ENCODE measurements at places on chromosomes 4 and X.

- DNase-seq: no peak
Measured at GRCh38 chrX:150968862-150969720, 14.0 kb upstream of the HMGB3 start.

DNA sequence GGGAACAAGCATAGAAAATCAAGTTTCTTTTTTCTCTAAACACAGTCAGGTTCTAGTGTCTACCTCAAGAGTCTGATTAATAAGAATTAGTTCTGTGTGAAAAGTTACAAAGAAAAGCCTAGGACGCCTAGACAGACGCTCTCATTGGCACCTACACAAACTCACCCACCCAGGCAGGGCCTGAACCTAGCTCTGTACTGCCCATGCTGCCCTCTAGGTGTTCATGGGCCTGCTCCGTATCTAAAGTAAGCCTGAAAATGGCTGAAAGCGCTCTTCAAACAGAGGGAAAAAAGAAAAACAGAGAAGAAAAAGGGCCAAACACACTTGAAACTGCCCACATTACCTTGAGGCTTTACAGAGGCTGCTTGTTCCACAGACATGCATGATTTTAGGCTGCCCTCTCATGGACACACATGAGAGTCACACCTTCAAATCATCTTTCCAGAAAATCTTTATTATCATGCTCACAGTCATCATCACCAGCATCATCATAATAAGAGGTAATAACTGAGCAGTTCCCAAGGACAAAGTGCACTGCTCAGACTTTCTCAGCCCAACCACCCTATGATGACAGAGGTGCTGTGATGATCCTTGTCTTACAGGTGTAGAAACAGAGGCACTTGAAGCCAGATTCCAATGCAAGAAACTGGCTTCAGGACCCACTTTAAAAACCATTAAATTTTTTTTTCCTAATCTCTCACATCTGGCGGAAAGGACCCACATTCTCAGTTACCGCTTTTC lies 49.6 kb downstream of the MAP7D2 start:
- DNase-seq: no peak

DNA sequence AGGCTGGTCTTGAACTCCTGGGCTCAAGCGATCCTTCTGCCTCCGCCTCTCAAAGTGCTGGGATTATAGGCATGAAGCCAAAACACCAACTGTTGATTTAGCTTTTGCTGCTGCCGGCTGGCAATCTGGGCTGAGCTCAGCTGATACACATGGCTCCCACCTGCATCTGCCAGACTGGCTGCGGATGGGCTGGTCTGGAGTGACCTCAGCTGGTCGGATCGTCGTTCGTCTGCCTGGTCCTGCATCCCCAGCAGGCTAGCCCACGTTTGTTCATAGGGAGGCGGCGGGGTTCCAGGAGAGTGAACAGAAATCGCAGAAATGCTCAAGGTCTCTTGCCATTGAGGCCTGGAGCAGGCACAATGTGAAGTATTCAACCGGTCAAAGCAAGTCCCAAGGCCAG lies 74.4 kb upstream of the DDX3X start:
- DNase-seq: no peak

- DNase-seq: no peak
Measured at GRCh38 chrX:1167466-1167865, 45.0 kb downstream of the CRLF2 start.

GRCh38 chrX:12936947-12937346 lies 30.5 kb downstream of the TLR8 start:
- DNase-seq: no peak

DNA sequence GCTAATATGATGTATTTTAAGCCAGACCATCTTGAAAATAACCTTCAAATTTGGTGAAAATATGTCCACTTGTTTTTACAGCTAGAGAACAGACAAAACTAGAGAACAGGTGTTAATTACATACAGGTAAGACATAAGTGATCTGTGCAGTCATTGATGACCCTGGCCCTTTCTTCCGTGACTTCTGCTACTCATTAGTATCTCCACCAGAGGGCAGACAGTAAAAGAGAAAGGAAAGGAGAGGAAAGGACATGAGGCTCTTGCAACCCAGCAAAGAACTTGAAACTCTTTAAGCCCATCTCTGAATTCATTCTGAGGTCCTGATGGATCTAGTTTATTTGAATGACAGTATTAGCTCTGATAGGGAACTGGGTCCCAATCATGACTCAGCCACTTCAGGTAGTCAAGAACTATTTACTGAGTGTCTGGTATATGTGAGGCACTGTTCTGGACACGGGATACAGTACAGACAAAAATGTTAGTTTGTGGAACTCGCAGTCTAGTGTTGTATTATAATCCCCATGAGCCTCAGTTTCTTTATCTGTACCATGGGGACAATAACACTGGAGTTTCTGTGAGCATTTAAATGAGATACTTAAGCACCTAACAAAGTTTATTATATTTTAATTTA lies 121.0 kb upstream of the TEX13D start:
- DNase-seq: no peak

DNA sequence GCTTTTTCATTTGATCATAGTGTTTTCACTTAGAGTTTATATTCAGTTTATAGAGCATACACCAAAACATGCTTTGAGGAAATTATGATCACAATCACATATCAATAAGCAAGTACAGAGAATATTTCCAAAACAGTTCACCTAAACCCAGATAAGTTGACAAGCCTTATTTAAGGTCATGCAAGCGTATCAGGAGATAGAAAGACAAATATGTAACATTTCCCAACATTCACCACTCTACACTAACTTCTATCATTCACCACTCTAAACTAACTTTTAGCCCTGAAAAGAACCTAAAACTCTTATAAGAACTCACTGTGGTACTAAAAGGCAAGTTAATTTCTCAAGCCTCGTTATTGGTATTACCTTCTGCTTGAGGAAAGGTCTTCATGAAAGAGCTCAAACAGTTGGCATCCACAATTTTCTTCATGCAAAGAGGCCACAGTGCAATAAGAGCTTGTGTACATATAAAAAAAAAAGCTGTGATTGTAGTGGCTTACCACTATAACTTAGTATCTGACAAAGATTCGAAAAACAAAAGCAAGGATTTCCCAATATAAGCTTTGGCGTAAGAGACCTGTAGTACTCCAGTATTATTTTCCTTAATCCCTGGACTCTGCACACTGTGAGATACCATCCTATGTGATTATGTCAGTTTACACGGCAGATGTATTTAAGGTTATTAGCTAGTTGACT lies 903.3 kb downstream of the STIM2 start:
- DNase-seq: no peak

DNA sequence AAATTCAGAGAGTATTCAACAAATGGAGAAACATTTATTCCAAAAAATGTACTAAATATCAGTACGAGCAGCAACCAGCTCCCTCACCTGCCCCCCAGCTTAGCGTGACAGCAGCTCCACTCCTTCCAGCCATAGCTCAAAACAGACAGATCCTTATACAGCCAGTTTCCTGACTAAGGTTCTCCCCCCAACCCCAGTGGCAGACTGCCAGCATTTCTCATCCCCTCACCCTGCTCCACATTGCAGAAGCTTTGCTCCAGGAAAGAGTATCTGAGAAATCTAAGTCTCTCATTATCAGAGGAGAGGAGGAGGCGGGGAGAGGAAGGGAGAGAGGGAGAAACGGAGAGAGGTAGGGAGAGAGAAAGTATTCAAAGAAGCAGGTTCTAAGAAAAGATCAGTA lies 53.3 kb upstream of the PASD1 start:
- no peak for DNase-seq

DNA sequence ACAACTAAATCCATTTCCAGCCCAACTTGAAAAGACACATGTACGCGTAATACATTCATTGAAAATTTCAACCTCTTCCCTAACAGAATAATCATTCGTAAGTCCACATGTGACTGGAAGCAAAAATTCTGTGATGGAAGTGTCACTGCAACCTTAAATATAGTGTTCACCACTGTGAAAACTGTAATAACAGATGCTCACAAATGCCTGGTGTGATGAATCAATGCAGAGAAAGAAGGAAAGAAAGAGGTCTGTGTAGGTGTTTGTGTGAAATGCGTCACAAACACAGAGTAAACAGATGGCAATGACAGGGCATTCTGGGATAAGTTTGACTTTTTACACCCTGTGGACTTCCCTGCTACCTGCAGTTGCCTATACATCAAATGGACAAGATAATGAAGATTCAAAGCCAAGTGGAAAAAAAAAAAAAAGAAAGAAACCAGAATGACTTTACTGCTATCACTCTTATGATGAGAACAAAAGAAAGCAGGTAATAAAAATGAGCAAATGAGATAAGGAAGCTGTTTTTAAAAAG lies 123.3 kb downstream of the EPHA5 start:
- no peak for DNase-seq

DNA sequence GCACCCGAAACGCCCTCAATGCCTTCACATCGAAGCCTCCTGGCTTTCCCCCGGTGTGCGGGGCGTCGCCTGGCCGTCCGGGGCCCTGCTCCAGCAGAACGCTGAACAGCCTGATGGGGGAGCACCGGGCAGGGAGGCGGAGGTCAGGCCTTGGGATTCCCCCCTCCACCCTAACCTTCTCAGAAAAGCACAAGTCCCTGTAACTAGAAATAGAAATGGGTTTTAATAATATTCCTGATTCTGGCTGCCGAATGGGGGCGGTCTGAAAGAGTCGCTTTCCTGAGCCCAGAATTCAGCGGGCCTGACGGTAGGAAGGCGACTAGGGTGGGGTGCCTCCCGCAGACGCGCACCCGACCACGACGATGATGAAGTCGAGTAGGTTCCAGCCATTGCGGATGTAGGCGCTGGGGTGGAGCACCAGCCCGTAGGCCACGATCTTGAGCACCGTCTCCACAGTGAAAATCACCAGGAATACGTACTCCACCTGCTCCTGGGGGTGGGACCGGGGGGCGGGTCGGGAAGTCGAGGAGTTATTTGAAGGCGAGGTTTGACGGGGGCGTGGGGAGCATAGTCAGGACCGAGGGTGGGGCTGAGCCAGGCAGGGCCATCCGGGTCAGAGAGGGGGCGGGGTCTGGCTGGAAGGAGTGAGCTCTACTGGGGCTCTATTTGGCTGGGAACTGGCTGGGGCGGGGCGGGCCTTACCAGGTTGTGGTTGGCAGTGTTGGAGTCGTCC lies 2.5 kb downstream of the CACNA1F start:
- no peak for DNase-seq

- DNase-seq: no peak
Measured at GRCh38 chr4:184587701-184588100, 61.5 kb downstream of the CASP3 start.

- DNase-seq: peak; percentile 69
Measured at GRCh38 chrX:17405225-17405969, 30.4 kb downstream of the NHS start.

GRCh38 chr4:99414401-99414800 lies 20.7 kb downstream of the ADH7 start:
- peak; percentile 41 for DNase-seq

GRCh38 chr4:122341886-122342285 lies 36.9 kb upstream of the ADAD1 start:
- DNase-seq: peak; percentile 64

DNA sequence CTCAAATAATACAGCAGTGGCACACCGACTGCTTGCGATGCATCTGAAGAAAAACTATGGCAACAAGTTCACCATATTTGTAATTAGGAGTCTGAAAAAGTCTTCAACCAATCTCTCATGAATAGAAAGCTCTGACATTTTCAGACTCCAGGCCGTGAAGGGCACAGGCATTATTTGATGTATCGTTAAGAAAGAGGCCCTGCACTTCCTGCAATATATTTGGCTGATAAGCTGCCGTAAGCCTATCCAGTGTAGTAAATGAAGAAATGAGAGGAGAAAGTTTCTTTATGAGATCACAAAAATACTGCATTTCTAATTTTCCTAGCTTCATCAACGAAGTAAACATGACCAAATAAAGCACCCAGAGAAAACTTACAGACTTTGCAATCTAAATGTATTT lies 613.8 kb upstream of the TECRL start:
- DNase-seq: no peak

DNA sequence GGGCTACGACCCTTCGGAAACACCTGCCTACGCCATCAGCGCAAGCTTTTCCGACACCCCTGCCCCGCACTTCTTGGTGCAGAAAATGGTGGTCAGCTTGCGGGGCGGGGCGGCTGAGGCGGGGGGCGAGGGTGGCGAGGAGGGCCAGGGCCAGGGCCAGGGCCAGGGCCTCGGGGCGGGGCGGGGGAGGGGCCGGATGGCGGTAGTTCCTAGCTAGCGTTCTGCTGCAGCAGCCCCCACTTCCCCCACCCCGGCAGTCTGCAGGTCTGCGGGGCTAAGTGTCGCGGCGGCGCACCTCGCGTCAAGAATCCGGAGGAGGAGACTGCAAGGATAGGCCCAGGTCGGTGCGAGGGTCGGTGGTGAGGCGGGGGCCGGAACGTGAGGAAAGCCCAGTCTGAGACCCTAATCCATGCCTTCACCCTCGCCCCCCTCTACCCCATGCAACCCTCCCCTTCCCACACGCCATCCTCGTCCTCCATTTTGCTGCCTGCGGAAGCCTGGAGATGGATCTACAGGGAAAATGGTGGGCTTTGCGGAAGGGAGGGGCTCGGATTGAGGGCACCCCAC lies 600 bp downstream of the BEX4 start:
- DNase-seq: no peak

DNA sequence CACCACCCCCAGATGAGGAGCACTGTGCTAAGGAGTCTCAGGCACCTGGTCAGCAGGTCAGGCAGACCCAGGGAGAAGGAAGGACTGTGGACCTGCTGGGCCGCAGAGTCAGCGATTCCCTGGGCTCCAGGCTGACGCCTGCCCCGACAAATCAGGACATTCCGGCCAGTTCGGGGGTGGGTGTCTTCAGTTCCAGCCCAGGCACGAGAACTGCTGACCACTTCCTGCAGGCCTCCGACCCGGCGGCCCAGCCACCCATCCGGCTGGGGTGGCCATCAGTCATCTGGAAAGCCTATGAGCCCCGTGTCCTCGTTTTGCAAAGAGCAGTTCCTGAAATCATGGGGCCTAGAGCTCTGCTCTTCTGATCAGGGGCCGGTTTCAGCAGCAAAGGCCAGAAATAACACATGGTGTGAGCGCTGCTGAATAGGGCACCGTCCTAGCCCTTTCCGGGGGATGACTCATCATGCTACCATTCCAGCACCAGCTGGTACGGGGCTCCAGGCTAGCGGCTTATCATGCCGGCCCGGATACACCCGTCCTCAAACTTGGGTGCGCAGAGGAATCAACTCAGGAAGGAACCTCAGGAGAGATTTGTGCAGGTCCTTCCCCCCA lies 7.8 kb upstream of the SH3TC1 start:
- DNase-seq: no peak

DNA sequence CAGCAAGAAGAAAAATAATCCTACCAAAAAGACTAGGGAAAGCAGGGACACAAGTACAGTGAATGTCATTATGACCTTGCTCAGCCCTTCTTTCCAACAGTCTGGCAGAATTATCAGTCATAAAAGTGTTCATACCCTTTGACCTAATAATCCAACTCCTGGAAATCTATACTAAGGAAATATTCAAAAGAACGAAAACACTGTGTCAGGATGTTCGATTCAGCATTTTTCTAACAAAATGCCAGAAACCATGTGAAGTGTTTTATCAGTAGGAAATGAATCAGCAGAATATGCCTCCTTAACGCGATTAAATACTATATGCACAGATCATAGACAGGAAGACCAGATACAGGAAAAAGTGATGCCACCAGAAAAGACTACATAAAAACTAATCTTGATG lies 16.2 kb upstream of the S100G start:
- DNase-seq: no peak

DNA sequence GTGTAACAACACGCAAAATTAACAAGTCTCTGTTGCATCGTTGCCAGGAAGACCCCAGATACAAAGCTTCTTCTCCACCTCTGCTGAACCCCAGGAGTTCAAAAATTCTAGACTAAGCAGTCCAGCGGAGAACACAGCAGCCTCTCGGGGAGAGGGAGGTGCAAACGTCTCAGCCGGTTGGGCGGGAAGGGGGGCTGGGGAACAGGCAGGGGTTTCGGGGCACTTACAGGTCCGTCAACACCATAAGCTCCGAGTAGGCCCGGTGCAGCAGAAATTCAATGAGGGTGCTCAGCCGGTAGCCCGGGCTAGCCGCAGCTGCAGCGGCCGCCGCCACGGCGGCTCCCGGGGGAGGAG lies 394 bp downstream of the MED14 start:
- DNase-seq: no peak

Measured in epithelial cell of prostate (primary cell).